Effector memory CD4-positive, alpha-beta T cell (primary cell): ENCODE measurements at places on chromosomes 11 and 22.

DNA sequence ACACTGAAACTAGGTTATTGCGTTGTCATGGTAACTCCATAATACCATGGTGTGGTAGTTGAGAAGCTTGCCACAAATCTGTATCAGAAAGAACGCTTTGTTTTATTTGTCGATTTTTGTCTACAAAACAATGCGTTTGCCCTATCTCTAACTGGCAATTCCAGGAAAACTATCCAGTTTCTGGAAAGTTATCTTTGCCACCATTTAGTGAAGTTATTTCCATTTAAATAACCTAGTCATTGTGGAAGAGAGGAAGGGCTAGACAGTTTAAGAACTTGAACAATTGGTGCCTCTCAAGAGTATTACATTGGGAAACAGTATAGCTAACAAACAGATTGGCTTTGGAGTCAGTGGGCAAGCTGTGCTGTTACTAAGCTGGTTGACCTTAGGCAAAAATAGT, 7.9 kb downstream of the HSD17B12 start:
- no peaks in the 10 kb centered on the region for H3K27me3 ChIP-seq
- no peak for DNase-seq
- no peaks in the 10 kb centered on the region for H3K36me3 ChIP-seq

DNA sequence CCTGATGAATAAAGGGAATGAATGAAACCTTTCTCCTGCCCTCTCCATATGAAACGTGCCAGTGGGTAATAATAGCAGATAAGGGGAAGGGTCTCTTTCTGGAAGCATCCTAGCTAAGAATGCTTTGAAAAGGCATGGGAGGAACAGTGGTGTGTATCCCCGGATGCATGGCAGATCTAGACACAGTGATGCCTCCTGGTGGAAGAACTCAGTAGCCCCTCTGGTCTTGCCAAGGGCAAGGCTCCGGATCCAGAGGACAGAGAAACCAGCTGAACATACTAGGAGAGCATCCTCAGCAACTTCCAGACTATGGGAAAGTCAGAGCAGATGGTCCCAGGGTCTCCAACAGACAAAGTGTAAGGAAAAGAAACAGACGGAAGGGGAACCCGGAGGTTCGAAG, 6.4 kb downstream of the BAIAP2L2 start:
- H3K27me3 ChIP-seq, result no peaks in the 10 kb centered on the region
- H3K36me3 ChIP-seq, result no peaks in the 10 kb centered on the region
- H3K4me3 ChIP-seq, result no peak overlapping the region
- H3K27ac ChIP-seq, result no peak overlapping the region
- no peak for DNase-seq

GRCh38 chr11:134555510-134555909, 143.5 kb upstream of the B3GAT1 start:
- no peaks in the 10 kb centered on the region for H3K27me3 ChIP-seq
- H3K4me3 ChIP-seq, result no peak overlapping the region
- H3K27ac ChIP-seq, result no peak overlapping the region
- no peaks in the 10 kb centered on the region for H3K4me1 ChIP-seq
- DNase-seq, result no peak

- H3K4me1 ChIP-seq, result no peaks in the 10 kb centered on the region
- no peaks in the 10 kb centered on the region for H3K36me3 ChIP-seq
- H3K4me3 ChIP-seq, result no peak overlapping the region
Measured at GRCh38 chr11:32032052-32032451, 58.8 kb upstream of the RCN1 start.

GRCh38 chr11:28536504-28537267, 428.5 kb downstream of the METTL15 start:
- no peaks in the 10 kb centered on the region for H3K27me3 ChIP-seq
- DNase-seq, result no peak
- no peak overlapping the region for H3K27ac ChIP-seq
- no peaks in the 10 kb centered on the region for H3K4me1 ChIP-seq
- no peak overlapping the region for H3K4me3 ChIP-seq
- no peaks in the 10 kb centered on the region for H3K36me3 ChIP-seq

- H3K27ac ChIP-seq, result no peak overlapping the region
- no peaks in the 10 kb centered on the region for H3K27me3 ChIP-seq
- H3K4me1 ChIP-seq, result no peaks in the 10 kb centered on the region
- no peak for DNase-seq
Measured at GRCh38 chr11:29612423-29612822, 404.4 kb downstream of the KCNA4 start.

- H3K4me3 ChIP-seq, result no peak overlapping the region
- H3K27me3 ChIP-seq, result no peaks in the 10 kb centered on the region
- no peak overlapping the region for H3K27ac ChIP-seq
- no peaks in the 10 kb centered on the region for H3K36me3 ChIP-seq
Measured at GRCh38 chr11:111308140-111308539, 9.8 kb downstream of the POU2AF3 start.

DNA sequence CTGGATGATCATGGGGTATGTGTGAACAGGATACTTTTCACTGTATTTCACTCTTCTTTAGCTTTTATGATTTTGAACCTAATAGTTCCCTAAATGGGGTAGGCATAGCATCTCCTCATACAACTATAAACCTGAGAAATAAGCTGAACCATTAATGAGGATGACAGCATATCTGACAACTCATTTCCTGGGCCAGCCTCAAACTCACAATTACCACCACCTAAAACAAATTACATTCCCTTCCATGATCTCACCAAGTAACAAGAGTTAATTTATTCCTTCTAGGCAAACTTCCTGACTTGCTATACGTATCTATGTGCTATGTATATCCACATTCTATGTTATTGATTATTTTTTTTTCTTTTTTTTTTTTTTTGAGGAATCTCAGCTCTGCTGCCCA, 23.0 kb downstream of the SIK3 start:
- no peaks in the 10 kb centered on the region for H3K36me3 ChIP-seq
- H3K4me1 ChIP-seq, result peaks cover 27% of the 10 kb centered on the region
- H3K27me3 ChIP-seq, result no peaks in the 10 kb centered on the region

DNA sequence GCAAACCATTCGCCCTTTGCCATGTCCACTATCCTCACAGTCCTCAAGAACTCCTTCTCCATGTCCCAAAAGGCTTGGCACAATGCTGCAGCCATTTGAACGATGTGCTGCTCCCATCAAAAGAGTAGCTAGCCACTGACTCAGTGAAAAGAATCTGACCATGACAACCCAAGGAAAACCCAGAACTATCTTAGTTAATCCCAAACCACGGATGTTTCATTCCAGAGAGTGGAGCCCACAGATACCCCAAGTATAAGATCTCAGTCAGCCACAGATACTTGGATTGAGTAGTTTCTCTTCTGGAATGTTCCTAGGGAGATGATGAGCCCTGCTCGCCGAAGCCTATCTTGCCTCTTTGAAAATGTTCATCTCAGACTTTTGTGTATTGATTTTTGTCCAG, 176.9 kb downstream of the NAV2 start:
- H3K27ac ChIP-seq, result no peak overlapping the region
- no peaks in the 10 kb centered on the region for H3K4me1 ChIP-seq
- H3K27me3 ChIP-seq, result no peaks in the 10 kb centered on the region
- H3K4me3 ChIP-seq, result no peak overlapping the region

- no peak for DNase-seq
- no peaks in the 10 kb centered on the region for H3K27me3 ChIP-seq
- H3K27ac ChIP-seq, result no peak overlapping the region
- no peaks in the 10 kb centered on the region for H3K36me3 ChIP-seq
Measured at GRCh38 chr11:73402834-73403185, 26.6 kb downstream of the RELT start.

DNA sequence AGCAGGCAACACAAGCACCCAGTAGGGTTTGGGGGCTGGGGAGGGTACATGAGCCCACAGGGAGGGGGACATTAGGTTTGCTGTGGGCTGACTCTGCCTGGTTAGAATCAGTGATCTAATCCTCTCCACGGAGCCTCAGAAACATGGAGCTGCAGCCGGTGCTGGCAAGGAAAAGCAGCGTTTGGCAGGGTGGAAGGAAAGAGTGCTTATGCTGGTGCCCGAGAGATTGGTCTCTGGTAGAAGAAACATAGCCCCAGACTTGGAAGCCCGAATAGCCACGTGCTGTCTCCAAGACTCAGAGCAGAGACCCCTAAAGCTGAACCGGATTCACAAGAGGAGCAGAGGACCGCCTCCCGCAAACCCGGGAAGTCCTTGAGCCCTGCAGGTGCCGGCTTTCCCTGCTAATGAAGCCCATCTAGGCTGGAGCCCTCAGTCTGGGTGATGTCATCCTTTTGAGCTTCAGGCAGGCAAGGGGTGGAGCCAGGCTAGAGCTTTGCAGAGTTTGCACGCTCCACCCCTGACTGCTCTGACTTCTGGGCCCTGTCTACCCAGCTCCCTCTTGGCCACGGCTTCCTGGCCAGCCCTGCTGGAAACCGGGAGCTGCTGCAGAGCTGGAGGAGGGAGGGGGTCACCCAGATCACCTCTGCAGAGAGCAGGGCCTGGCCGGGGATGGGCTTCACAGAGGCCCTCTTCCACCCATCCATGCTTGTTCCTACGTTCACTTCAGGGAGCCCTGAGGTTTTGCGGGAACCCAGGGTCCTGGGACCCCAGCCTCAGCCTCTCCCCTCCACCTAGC, 35.0 kb upstream of the JAM3 start:
- no peak overlapping the region for H3K4me3 ChIP-seq
- H3K27ac ChIP-seq, result peak overlapping the region; percentile 27
- H3K27me3 ChIP-seq, result no peaks in the 10 kb centered on the region
- no peak for DNase-seq

DNA sequence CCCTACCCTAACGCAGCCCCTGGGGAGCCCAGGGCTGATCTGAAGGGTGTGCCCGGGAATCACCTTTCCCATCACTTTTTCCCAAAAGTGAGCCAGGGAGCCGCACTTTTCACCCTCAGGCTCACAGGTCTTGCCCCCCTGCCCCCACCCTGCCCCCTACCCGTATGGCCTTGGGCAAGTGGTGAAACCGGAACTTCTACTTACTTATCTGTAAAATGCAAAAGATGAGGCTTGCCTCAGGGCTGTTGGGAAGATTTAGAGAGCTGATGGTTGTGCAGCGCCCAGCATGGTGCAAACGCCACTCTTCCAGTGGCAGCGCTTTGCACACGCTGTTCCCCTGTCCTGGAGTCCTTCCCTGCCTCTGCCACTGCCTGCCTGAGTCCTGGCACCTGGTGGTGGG, 8.0 kb downstream of the SYT12 start:
- no peak overlapping the region for H3K4me3 ChIP-seq
- H3K36me3 ChIP-seq, result no peaks in the 10 kb centered on the region
- H3K27me3 ChIP-seq, result no peaks in the 10 kb centered on the region
- no peaks in the 10 kb centered on the region for H3K4me1 ChIP-seq

- H3K27me3 ChIP-seq, result no peaks in the 10 kb centered on the region
- no peak for DNase-seq
- H3K27ac ChIP-seq, result no peak overlapping the region
- H3K36me3 ChIP-seq, result peaks cover 24% of the 10 kb centered on the region
- no peaks in the 10 kb centered on the region for H3K4me1 ChIP-seq
Measured at GRCh38 chr11:17922416-17922788, 90.4 kb downstream of the SERGEF start.

DNA sequence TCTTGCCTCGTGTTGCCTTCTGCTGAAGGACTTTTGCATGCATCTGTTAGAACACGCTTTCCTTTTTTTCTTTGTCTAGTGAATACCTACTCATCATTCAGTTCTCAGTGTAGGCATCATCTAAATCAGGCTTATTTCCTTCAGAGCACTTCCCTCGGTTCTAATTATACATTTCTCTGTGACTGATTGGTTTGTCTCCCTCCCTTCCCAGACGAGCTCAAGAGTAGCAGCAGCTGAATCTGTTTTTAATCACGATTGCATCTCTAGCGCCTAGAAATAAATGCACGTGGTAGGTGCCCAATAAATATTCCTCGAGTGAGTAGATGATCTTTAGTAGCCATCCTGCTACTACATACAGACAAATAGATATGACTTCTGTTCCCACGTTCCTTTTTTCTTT, 6.3 kb downstream of the CEP164 start:
- H3K36me3 ChIP-seq, result peaks cover 4% of the 10 kb centered on the region
- DNase-seq, result no peak
- no peaks in the 10 kb centered on the region for H3K27me3 ChIP-seq
- no peak overlapping the region for H3K27ac ChIP-seq

- H3K27me3 ChIP-seq, result no peaks in the 10 kb centered on the region
- no peak overlapping the region for H3K27ac ChIP-seq
- no peaks in the 10 kb centered on the region for H3K36me3 ChIP-seq
- no peak overlapping the region for H3K4me3 ChIP-seq
Measured at GRCh38 chr11:39809833-39810232, 1649.6 kb downstream of the LRRC4C start.

DNA sequence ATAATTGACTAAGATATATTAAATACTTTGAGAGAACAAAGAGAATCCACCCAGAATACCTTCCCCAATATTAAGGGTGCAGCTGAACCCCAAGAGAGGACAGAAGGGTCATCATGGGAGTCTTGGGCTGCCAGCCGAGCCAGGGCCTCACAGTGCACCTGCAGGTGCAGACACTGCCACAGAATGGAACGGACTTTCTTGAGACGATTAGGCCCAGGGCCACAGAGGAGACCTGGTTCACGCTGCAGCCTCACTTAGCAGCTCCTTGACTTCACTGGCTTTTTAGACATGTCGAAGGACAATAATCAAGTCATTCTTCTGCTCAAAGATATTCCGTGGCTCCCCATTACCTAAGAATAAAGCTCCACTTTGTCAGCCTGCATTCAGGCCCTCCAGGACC, 100.6 kb downstream of the PHF21B start:
- H3K36me3 ChIP-seq, result no peaks in the 10 kb centered on the region
- no peak for DNase-seq
- no peak overlapping the region for H3K4me3 ChIP-seq
- no peak overlapping the region for H3K27ac ChIP-seq

DNA sequence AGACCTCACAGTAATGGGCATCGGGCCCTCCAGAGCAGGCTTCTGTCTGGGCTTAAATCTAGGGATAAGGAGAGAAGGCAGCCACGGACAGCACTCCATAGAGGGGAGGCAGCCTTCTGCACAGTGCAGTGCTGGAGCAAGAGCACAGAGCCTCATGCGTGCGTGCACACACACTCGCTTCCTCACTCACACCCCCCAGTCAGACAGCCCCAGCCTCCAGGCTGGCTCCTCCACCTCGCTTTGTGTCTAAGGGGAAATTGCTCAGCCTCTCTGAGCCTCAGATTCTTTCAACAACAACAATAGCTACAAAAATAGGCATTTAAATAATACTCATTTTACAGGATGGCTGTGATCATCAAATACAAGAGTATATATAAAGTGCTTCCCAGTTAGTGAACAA, 26.7 kb upstream of the ETS1 start:
- no peak overlapping the region for H3K4me3 ChIP-seq
- DNase-seq, result no peak
- H3K27ac ChIP-seq, result no peak overlapping the region
- H3K4me1 ChIP-seq, result peaks cover 21% of the 10 kb centered on the region
- no peaks in the 10 kb centered on the region for H3K36me3 ChIP-seq
- H3K27me3 ChIP-seq, result no peaks in the 10 kb centered on the region

DNA sequence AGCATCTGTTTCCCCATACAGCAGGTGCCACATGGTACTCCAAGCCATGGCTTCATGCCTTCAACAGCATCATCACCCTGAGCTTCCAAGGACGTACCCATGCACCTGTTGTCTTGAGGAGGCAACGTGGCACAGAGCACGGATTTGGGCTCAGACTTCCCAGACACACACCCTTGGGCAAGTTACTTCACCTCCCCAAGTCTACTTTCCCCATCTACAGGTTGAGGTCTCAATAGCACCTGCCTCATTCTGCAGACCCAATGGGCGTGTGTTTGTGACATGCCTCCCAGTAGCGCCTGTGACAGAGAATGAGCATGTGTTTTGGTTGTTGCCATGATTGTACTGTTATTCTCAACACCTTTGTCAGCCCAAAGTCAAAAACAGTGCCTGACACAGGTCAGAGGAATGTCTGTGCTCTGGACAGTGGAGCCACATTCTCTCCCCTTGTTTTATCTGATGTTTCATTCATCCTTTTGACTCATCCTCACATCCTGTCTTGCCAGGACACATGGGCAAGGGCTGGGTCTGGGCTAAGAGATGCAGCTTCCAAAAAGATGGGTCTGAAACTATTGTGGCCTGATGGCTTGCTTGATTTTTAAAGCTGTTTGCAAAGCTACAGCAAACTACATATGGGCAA, 53.4 kb upstream of the CCND1 start:
- H3K4me3 ChIP-seq, result no peak overlapping the region
- H3K36me3 ChIP-seq, result no peaks in the 10 kb centered on the region
- H3K4me1 ChIP-seq, result no peaks in the 10 kb centered on the region
- H3K27ac ChIP-seq, result no peak overlapping the region
